ENCODE measurements at places on chromosomes 3 and 15. TPM values are rescaled to one million over a fixed set of nuclear protein-coding genes. Genes with fewer than 3 reads are reported as not detected.

Gene SLC30A4
- polyA plus RNA-seq = 4.6 TPM

Gene CP
- 1.3 TPM for polyA plus RNA-seq

- DNase-seq = no peak
These were observed 969 bp upstream of the DNAJC19 start for GRCh38 chr3:180990505-180990904.

Gene MST1
- 8.6 TPM for polyA plus RNA-seq

GRCh38 chr3:158725348-158726011 is 6.8 kb downstream of the RARRES1 start:
- no peak for DNase-seq

Gene FAH
- polyA plus RNA-seq = 13.4 TPM

All from forelimb muscle (tissue), 1 donor.